Left cardiac atrium (tissue), 4 donors: ENCODE measurements at places on chromosomes 5 and 9. TPM values are rescaled to one million over a fixed set of nuclear protein-coding genes. Genes with fewer than 3 reads are reported as not detected.

LCN12 gene
- total RNA-seq = 11.9 TPM

DNA sequence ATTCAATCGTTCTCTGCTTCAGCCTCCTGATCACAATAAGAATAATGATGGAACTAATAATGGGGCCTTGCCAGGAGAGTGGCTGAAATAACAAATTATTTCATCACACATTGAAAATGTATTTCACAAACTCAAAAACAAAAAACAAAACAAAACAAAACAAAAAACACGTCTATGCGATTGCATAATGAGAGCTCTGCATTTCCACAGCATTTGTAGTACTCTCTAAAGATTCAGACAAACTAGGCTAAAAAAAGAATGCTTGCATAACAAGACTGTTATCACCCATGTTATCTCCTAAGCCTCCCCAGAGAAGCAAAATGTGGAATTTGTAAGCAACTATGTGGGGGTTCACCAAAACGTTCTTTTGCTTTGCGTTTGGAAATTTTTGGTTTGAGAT, 48.1 kb downstream of the PRELID2 start:
- no peak for DNase-seq

- no peak for DNase-seq
These were observed 53.6 kb downstream of the RASGEF1C start for GRCh38 chr5:180155365-180155926.

- peak; percentile 67 for DNase-seq
These were observed at the start of gene ZFP2 for GRCh38 chr5:178895615-178896571. Gene ZFP2, plus strand, starts transcription at chr5:178895913. Its CDS starts 35,401 bp downstream, at chr5:178931314.

GRCh38 chr5:52725065-52725746, 62.5 kb upstream of the ITGA1 start:
- no peak for DNase-seq
